ENCODE measurements at places on chromosomes 7 and 10. TPM values are rescaled to one million over a fixed set of nuclear protein-coding genes. Genes with fewer than 3 reads are reported as not detected.

Gene HECW1
- total RNA-seq: 10.4 TPM

Gene PNLIPRP1
- 0.06 TPM for total RNA-seq

Gene CDK1
- 54.2 TPM for total RNA-seq

Gene ITPRID1
- 0.09 TPM for total RNA-seq

Gene IGFBP1
- not detected for total RNA-seq

Gene CCDC172
- total RNA-seq: not detected

Gene AGR3
- total RNA-seq: not detected

DNA sequence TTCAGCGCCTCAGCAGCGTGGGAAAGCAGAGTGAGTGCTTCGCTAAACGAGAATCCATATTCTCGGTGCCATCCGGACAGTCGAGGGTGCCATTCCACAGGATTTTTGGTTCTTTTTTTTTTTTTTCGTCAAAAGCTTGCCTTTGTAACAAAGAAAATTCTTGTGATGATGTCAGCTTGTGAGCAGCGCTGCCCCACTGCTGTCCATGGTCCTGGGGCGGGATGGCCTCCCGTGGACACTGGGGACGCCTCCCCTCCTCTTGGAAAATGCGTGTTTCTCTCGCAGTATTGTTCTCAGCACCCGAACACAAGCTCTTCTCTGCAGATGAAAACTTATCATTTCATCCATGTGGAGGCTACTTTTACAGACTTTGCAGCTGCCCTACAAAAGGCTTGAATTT is 477.4 kb downstream of the TCERG1L start:
- ATAC-seq: no peak

DNA sequence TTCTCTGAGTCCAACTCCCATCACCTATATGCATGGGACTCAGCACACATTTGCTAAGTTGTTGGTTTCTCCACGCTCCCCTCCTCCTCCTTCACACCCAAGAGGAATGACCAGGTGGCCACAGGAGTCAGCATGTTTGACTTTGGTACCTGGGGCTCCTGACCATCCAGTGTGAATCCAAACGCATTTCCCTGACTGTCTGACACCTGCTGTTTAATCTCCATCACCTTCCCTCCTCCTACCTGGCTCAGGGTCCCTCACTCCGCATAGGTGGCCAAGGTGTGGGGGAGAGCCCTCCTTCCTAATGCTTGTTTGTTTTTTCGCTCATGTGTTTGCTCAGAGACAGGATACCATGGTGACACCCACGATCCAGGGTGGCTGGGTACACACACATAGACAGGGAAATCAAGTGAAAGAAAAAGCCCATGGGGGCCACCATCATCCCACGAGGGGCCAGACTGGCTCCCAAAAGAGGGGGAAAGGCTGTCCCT is 194.9 kb downstream of the KCNMA1 start:
- ATAC-seq: peak; percentile 34

DNA sequence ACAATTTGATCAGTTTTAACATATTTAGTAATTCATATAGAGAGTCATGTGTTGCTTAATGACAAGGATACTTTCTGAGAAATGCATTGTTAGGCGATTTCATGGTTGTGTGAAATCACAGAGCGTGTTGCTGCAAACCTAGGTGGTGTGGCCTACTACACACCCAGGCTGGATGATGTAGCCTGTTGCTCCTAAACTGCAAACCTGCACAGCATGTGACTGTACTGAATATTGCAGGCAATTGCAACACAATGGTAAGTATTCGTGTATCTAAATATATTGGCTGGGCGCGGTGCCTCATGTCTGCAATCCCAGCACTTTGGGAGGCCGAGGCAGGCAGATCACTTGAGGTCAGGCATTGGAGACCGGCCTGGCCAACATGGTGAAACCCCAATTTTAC is 73.7 kb upstream of the BAIAP2L1 start:
- peak; percentile 74 for ATAC-seq

DNA sequence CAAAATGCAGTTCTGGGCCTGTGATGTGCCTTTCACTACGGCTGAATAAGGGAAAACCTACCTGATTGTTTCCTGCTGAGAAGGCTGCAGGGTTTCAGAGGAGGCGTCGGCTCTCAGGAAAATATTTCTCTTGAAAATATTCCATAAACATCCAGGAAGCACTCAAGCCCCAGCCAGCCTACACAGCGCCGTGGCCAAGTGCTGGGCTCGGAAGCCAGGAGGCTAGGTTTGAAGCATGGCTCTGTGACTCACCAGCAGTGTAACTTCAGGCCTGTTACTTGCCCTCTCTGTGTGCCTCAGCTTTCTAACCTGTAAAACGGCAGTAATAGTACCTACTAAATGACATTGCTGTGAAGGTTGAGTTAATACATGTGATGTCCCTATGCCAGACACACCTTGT is 399.1 kb downstream of the GATA3 start:
- no peak for ATAC-seq

GRCh38 chr10:113767222-113767621 is 15.7 kb downstream of the PLEKHS1 start:
- ATAC-seq: no peak

DNA sequence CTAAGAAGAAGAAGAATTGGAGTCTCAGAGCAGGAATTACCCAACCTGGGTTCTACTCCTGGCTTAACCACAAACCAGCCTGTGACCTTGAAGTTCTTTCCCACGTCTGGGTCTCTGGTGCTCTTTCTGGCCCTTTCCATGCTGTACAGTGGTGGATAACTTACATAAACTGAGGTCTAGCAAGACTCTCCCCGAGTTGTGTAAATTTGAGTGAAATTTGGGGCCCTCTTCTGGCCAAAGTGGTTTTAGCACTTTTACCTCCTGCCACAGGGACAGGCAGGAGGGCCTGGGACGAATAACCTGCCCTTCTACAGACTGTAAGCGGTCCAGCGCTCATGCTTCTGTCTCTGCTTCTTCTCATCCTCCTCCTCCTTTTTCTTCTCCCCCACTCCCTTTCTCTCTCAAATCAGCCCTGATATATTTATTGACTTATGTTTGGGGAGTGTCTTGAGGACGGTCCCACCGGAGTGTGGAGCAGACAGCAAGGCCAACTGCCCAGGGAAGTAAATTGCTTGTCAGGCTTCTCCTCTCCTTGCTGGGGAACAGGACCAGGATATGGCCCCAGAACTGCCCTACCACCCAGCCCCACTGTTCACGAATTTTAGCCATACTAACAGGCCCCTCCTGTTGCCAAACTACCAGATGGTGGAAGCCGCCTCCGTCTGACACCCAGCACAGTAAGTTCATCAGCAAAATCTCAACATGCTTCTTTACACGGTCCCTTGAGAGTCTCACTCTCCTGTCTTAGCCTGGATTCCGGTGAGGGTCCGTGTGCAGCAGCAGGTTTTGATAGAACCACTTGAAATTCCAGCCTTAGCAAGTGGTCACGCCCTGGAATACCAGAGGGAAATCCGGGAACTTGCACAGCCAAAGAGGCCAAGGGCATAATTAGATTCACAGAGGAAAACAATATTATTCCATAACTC is 4.0 kb upstream of the SH3PXD2A start:
- no peak for ATAC-seq

DNA sequence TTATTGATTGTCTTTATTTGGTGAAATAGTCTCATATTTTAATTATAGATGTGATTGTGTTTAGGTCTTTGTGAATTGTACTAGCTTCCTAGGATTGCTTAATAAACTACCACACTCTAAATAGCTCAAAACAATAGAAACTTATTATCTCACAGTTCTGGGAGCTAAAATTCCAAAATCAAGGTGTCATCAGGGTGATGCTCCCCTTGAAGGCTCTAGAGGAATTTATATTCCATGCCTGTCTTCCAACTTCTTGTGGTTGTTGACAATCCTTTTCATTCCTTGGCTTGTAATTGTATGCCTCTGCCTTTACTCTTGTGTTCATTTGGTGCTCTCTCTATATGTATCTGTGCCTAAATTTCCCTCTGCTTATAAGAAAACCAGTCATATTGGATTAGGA is 155.3 kb upstream of the AKR1E2 start:
- no peak for ATAC-seq

DNA sequence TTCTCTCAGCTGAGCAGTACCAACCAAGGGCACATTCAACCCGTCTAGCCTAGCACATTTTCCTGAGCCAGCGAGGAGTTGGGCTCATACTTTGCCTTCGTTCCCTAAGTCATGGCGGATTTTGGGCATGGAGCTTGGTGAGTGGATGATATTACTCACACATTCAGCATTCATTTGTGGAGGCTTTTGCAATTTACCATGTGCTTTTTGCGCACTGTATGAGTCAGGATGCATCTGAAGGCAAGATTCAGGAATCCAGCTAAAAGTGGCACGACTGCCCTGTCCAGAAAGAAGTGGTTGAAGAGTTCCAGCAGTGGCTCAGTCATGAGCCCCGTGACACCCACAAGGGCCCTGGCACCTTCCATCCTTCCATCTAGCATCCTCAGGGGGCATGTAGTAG is 24.2 kb upstream of the MGMT start:
- ATAC-seq: no peak

GRCh38 chr7:76233538-76234281 is 32.0 kb downstream of the SRRM3 start:
- ATAC-seq: peak; percentile 51

DNA sequence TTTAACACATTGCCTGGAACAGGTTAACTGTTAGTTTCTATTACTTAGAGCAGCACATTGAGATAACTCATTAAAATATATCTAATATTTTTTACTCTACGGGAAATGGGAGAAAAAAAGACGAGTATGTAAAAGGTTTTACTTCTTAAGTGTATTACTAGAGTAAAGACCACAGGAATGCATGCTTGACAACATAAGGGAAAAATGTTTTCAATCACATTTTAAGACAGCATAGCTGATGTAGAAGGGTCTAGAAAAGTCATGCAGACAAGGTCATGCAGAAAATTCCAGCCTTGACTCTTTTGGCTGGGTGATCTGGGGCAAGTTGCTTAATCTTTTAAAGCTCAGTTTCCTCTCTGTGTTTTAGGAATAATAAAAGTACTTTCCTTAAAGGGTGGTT is 806.2 kb downstream of the CNTNAP2 start:
- ATAC-seq: no peak

DNA sequence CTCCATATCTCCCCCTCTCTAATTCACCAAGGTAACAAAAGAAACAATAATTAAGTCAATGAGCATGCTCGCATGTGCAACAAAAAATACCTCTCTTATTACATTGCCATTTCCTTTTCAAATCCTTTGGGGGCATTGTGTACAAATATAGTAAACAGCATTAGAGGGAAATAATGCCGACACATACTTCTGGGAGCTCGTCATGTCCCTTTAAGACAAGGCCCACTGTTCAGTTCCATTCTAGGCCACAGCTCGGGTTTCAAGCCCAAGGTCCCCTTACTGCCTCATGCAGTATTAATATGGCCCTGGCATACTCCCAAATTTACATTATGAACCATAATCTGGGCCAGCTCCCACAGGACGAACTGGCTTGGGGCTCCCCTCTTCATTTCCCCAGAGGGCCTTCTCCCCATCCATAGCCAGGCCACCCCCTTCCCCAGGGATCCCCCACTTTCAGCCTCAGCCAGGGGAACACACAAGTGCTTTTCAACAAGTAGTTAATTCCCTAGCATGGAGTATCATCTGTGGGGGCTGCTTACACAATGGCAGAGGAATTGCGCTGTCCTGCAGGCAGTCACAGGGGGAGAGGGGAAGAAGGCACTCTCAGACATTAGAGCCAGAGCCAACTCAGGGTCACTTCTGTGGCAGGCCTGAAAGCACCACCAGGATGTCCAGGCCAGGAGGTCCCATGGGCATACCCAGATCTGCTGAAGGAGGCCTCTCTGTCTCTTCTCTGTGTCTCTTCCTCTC is 110.6 kb downstream of the KCNMA1 start:
- no peak for ATAC-seq

DNA sequence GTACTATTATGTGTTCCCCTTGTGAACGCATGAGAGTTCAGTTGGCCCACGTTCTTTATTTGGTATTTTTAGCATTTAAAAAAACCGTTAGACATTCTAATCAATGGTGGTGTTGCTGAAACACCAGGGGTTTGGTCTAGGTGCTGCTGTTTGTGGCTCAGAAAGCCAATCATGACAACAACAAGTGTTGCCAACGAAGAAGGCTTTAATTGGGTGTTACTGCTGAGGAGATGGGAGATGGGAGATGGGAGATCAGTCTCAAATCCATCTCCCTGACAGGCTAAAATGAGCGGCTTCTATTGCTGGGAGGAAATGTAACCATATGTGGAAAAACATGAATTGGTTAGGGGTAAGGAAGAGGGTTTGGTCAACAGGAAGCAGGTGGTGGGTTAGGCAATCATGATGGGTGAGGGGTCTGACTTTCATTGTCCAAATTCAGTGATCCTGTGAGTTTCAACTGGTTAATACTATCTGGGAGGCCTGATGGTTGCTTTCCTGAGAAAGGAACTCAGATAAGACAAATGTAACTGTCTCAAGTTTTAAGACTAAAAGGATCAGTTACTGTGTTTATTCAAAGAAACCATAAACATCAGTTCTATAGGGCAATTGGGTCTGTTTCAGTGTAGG is 4.6 kb upstream of the ZNF425 start:
- no peak for ATAC-seq

DNA sequence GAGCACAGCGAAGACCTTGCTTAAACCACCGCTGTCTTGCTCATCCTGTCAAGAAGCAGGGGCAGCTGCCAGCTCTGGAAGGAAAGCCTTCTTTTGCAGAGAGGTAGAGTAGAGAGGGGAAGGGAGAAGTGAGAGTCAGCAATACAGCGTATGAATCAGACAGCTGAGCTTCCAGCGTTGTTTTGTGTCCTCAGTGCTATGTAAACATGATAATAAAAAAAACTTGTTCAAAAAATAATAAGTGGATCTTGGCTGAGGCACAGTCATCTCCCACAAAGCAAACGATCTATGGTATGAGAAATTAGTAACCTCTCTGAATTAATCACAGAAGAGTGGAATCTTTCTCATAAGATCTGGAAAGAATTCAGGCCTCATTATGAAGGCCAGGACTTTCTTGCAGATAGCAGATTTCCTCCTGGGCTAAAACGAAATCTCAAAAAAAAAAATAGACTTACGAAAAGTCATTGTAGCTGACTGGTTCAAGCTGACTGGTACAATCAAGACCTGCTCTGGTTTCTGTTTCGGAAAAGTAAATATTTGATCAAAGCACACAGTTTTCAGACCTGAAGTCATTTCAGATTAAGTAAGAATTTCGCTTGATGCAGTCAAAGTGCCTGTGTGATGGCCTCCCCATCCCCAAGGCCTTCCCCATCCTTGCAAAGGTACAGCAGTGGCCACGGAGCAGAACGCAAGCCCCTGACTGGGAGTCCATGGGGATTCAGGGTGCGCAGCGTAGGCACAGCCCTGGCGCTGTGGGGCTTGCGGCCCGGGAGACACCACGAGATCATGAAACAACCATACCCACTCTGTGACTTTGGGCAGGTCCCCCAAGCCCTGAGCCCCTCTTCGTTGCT is 29.4 kb downstream of the CHST15 start:
- ATAC-seq: peak; percentile 58

DNA sequence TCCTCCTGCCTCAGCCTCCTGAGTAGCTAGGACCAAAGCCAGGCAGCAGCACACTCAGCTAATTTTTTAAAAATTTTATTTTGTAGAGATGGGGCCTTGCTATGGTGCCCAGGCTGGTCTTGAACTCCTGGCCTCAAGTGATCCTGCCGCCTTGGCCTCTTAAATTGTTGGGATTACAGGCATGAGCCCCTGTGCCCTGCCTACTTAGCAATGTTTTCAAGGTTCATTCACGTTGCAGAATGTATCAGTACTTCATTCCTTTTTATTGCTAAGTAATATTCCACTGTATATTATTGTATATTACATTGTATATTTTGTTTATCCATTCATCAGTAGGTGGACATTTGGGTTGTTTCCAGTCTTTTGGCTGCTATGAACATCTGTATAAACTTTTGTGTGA is 44.2 kb downstream of the PUS7 start:
- no peak for ATAC-seq
